DMS79 (cell line): ENCODE measurements at places on chromosomes 2 and 18.

DNA sequence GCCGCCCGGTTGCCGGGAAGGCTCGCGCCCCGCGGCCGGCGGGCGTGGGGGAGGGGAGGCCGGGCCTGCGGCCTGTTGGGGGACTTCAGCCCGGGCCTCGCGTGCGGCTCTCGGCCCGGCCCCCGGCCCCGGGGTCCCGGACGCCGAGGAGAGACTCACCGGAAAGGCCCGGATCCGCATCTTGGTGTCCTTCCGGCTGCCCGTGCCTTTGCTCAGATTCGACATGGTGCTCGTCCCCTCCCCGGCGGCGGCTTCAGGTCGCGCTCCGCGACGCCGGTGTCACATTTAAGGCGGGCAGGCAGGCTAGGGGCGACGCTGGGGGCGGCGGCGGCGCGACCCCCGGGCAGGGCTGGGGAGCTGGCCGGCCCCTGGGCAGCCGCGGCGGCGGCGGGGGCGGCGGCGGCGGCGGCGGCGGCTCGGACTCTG, 365 bp downstream of the CUL3 start:
- DNase-seq = no peak

- no peak for DNase-seq
These were observed 58.1 kb upstream of the GPC1 start for GRCh38 chr2:240377366-240377765.

- no peak for DNase-seq
These were observed 55.1 kb downstream of the COPS8 start for GRCh38 chr2:237140689-237141285.

DNA sequence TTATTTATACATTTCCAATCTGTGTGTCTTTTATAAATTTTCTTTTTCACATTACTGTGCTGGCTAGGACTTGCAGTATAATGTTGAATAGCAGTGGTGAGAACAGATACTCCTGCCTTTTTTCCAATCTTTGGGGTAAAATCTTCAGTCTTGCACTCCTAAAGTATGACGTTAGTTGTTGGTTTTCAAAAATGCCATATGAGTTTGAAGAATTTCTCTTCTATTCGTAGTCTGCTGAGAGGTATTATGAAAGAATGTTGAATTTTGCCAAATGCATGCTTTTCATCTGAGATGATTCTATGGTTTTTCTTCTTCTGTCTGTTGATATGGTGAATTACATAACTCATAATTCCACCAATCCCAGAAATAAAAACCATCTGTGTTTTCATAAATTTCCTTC, 335.3 kb upstream of the CHST9 start:
- DNase-seq = no peak

GRCh38 chr2:221289389-221289788, 282.7 kb downstream of the EPHA4 start:
- no peak for DNase-seq

GRCh38 chr2:118969734-118970395, 27.9 kb downstream of the MARCO start:
- no peak for DNase-seq
